ENCODE measurements at places on chromosomes 6 and 20.

DNA sequence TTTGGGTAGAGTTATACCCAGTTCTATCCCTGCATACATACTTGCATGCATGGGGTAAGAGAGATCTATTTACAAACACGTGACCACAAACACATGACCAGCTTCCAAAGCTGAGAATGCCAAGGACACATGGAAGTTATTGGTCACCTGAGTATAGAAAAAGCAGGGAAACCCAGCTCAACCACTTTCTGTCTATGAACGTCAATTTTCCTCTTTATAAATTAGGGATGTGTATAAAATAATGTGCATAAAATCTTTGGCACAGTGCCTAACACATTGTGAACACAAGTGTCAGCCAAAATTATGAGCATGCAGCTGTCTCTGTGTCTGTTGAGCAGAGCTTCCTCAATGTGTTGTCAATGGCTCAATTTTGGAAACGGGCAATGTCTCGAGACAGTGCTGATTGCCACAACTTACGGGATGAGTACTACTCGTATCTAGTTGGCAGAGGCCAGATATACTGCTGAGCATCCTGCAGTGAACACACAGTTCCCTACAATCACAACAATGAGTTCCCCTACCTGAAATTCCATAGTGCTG, 44.9 kb downstream of the TPD52L1 start:
- no peak for DNase-seq

GRCh38 chr6:132736239-132736638, 21.5 kb downstream of the VNN2 start:
- DNase-seq = no peak

DNA sequence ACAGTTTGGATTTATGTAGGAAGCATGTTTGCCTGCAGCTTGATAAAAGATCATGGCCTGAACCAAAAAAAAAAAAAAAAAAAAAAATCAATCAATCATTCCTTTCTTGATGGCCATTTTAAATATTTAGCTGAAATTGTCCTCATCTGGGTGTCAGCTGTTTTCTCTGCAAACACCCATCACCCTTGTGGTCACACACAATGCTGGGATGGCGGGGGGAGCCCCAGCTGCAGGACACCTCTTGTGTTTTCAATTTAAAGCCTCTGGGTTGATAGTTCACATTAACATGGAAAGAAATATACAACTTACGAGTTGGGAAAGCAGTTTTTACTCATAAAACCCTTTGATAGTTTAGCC, 160.4 kb downstream of the ZFP64 start:
- DNase-seq = no peak

DNA sequence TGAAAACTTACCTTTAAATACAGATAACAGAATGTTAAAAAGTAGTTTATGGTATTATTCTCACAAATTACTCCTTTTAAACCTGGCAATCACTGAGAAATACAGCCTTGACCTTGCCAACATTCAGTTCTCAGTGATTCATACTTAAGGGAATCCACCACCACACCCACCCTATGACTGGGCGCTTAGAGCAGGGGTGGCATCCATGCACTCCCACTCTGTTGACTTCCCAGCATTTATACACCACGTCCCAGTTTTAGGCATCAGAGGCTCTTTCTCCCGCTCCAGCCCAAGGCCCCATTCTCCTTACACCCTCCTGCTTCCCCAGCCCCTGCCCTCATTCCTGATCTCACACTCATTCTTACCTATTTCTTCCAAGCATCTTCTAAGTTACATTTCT, 16.3 kb downstream of the TRAF3IP2 start:
- no peak for DNase-seq

GRCh38 chr20:52923123-52923937, 48.8 kb upstream of the TSHZ2 start:
- DNase-seq = no peak

DNA sequence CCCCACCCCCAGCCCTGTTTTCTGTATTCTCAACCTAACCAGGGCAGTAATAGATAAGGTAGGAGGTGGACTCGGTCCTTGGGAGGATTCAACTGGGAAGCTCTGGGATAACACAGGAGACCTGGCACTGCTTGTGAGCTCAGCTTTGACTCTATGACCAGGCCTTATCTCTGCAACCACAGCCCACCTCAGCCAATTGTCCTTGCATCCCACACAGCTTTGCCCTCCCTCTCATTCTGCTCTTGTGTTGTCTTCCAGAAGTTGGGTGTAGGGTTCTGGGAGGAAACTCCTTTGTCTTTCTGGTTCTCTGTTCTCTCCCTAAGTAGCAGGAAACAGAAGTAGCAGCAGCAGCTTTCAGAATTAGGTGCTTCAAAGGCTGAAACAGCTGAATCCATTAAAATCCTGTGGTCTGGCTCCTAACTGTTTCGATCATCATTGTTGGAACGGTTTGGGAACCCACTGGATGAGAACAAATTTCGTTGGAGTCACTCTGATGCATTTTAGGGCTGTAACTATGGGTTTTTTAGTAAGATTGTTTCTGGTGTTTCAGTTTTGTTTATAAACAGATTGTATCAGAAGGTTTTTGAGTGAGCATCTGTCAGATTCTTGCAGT, 32.4 kb upstream of the SNX9 start:
- DNase-seq = no peak

DNA sequence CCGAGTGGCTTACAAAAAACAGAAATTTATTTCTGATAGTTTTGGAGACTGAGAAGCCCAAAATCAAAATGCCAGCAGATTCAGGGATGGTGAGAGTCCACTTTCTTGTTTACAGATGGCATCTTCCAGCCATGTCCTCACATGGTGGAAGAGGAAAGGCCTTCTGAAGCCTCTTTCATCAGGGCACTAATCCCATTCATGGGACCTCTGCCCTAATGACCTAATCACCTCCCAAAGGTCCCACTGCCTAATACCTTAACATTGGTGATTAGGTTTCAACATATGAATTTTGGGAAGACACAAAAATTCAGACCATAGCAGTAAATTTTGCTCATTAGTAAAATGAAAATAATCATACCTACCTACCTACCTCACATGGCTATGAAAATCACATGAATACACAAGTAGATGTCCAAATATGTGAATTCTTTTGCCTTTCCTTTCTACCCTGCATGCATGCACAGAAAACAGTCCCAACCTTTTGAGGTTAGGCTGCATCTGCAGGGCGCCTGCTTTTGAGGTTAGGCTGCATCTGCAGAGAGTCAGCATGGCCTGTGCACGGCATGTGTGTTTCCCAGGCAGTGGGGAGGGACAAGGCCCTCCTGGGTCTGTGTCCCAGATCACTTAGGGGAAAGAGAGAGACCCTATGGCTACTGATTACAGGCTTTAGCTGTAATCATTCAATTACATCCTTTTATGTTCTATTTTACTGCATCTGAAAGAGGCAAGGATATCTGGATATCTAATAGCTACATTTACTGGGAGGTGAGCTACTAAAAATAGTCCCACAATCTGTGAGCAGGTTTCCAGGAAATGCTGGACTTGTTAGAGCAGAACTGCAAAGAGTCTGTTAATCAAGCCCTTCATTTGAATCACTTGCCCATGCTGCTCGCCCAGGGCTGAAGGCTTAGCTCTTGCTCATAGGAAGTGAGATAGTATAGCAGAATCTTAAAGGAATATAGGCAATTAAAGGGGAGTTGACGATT, 497.7 kb upstream of the MARCKS start:
- DNase-seq = no peak

- no peak for DNase-seq
Observed at GRCh38 chr20:58202044-58202443, 26.4 kb downstream of the ANKRD60 start.

- DNase-seq = peak; percentile 24
Observed at GRCh38 chr20:38723848-38724625, at the start of gene SLC32A1. Gene SLC32A1, plus strand, starts transcription at chr20:38724486. Its CDS starts 239 bp downstream, at chr20:38724725.

DNA sequence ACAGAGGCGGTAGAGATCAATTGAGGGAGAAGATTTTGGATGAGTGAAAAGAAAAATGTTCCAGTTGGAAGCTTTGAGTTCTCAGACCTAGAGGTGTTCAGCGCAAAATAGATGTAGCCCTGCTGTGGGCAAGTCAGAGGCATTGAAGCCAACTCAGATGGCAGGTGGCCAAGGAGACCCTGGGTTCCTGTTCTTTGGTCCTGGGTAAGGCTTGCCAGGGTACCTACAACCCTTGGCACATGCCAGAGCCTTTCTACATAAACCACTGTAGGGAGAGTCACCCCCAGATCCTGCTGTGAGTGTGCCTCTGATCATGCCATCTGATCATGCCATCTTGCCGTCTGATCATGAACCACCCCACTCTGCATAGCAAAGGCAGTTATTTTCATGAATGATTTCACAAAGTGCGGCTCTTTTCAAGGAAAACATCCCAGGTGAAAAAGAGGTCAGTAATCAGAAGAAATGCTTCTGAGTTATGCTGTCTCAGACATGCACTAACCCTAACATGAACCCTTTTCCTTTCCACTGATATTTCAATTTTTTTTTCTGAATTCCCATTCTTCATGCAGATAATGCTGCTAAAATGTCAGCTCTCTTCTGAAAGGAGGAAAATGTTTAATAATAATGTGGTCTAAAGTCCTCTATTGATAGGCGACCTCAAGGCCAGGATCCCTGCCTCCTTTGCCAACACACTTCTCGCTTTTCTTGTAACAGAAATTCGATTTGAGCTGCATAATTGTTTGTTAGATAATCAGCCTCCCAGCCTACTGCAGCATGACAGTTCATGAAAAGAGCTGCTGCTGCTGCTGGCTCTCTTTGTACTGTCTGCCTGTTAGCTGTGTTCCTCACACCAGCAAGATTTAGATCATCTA, 153.6 kb downstream of the MTHFD1L start:
- no peak for DNase-seq

- no peak for DNase-seq
Observed at GRCh38 chr6:63676412-63677114, 41.0 kb downstream of the PHF3 start.

GRCh38 chr6:26157251-26158075, 70.2 kb downstream of the HFE start:
- DNase-seq = peak; percentile 83
